Esophagus muscularis mucosa (tissue), 4 donors: ENCODE measurements at places on chromosomes 12 and 14. TPM values are rescaled to one million over a fixed set of nuclear protein-coding genes. Genes with fewer than 3 reads are reported as not detected.

The ASB2 gene
- 164 TPM for total RNA-seq

GRCh38 chr14:36702474-36702873, 40.8 kb downstream of the PAX9 start:
- no peaks in the 10 kb centered on the region for H3K4me1 ChIP-seq
- H3K4me3 ChIP-seq, result no peak overlapping the region
- H3K36me3 ChIP-seq, result no peaks in the 10 kb centered on the region
- DNase-seq, result peak; percentile 37

DNA sequence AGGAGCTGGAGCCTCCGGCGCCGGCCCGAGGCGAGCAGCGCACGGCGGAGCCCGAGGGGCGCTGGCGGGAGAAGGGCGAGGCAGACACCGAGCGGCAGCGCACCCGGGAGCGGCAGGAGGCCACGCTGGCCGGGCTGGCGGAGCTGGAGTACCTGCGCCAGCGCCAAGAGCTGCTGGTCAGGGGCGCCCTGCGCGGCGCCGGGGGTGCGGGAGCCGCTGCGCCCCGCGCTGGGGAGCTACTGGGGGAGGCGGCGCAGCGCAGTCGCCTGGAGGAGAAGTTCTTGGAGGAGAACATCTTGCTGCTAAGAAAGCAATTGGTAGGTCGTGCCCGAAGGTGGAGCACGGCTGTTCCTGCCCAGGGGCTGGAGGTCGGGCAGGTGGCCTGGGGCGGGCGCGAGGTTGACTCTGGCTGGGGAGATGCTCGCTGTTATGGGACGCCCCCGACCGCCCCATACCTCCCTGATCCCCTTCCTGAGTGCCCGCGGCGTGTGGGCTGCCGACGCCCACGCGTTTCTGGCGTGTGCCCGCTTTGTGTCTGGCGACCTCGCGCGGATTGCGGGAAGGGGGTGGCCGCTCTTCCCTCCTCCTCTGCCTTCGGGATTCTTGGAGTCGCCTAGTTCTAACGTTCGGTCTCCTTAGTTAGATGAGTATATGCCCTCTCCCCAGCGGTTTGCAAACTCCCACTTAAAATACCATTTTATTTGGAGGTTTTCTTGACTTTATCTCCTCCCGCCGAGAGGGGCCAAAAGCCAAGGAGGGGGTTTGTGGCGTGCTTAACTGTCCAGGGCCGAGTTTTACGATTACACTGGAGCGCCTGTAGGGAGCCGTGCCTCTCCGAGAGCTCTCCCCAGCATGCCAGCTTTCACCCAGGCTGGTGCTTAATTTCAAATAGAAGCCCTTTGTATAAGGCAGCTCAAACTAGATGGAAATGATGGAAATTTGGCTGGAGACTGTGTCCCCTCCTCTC, 752 bp downstream of the DACT1 start:
- H3K36me3 ChIP-seq, result no peaks in the 10 kb centered on the region
- peaks cover 34% of the 10 kb centered on the region for H3K4me1 ChIP-seq
- H3K4me3 ChIP-seq, result peak overlapping the region; percentile 80
- H3K27me3 ChIP-seq, result no peaks in the 10 kb centered on the region
- peak overlapping the region; percentile 93 for H3K27ac ChIP-seq

DNA sequence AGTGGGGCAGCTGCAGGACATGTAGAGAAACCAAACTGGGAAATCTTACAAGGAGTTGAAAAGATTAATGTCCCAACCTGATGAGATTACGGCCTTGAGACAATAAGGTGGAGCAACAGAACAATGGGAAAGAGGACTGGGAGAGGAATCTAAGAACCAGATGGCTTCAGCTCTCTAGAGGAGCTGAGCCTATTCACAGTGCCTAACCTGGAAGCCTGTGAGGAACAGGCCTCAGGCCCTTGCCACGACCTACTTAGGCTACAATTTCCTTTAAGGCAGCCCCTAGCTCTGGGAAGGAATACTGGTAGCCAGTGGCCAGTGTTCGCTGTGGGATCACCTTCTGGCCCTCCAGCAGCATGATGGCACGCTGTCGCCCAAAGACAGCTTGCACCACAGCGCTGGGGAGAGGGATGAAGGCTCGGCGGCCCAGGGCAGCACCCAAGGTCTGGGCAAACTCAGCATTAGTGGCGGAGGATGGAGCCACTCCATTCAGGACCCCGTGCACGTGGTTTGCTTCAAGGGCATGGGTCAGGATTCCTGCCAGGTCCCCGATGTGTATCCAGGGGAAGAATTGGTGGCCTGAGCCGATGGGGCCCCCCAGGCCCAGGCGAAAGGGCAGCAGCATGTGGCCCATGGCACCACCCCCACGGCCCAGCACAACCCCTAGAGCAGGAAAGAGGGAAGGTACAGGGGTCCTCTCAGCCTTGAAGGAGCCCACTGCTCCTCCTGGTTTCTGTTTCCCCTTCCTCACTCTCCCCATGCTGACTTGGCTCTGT, 2.6 kb downstream of the SDR39U1 start:
- peak overlapping the region; percentile 100 for H3K27ac ChIP-seq
- peaks cover 61% of the 10 kb centered on the region for H3K36me3 ChIP-seq
- H3K4me1 ChIP-seq, result peaks cover 65% of the 10 kb centered on the region
- no peak overlapping the region for H3K4me3 ChIP-seq

DNA sequence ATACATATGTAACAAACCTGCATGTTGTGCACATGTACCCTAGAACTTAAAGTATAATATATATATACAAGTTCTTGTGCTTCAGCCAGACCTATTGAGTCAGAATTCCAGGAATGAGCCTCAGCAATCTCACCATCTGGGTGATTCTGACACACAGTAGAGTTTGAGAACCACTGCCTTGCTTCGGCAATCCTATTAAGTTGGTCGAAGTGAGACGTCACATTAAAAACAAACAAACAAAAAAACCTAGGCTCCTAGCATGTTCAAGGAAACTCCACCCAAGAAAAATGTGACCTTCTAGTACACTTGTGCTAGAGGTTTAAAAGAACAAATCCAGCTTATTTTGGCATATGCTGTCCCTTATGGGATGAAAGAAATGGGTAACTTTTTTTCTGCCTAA, 115.8 kb downstream of the SINHCAF start:
- no peak overlapping the region for H3K27ac ChIP-seq
- no peak for DNase-seq
- H3K4me1 ChIP-seq, result no peaks in the 10 kb centered on the region
- no peaks in the 10 kb centered on the region for H3K36me3 ChIP-seq
